ENCODE measurements at places on chromosomes 4 and X.

DNA sequence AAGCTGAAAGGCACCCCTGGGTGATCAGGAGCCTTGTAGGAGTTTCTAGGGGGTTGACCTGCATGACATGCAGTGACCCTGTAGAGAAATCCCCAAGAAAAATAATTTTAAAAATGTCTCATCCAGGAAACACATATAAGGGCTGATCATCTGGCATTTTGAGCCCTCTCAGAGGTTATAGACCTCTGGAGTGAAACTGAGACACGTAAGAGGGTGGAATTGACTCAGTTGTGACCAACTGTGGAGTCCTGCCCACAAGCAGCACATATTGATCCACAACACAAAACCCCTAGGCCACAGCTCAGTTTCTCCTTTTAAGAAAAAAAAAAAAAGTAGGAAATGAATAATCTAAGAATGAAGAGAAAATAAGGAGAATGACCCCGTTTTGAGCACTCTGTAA is 32.5 kb upstream of the MTMR8 start:
- DNase-seq: no peak

DNA sequence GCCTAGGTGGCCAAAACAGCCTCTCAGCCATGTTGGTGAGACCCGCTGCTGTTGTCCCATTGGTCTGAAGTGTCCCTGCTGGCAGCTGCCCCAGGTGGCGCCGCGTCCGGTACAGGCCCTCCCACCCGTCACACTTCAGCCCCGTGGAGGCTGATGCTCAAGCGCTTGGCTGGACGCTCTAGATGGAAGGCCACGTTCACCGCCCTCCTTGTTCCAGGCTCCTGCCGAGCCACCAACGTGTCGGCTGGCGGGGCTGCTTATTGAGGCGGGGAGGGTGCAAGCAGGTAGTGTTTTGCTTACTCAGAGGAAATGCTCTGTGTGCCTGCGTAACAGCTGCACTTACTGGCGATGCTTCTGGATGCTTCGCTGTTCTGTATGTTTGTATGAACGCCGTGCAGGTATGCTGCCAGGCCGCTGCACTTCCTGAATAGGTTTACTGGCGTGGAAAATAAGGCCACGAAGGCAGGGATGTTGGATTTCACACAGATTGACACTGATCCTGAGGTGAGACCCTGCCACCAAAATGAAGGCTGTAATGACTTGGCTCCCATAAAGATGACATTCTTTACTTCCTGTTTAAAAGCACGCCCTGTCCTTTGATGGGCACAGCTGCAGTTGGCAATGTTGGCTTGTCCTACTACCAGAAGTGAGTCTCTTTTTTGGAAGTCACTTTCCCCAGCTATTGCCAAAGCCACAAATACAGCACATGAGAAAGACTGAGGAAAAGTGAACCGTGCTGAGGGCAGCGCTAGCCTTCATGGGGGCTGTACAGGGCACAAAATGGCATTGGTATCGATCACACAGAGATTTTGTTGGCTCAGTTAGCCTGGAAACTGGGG is 21.0 kb upstream of the CLCN4 start:
- no peak for DNase-seq

GRCh38 chr4:153223427-153223801 is 19.2 kb downstream of the TRIM2 start:
- DNase-seq: no peak

DNA sequence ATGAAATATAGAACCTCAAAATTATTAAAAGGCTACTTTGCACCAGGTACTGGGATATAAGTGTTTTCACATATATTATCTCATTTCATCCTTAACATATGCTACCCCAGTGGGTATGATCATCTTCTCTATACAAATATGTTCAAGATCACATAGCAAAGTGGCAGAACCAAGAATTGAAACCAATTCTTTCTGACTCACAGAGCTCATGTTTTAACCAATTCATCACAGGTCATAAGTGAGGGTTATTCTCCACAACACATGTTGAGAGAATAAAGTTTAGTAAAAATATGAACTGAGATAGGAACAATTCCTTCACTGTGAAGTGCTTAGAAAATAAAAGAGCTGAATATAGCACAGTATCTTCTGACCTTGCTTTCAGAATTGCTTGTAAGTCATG is 442.9 kb upstream of the RASGEF1B start:
- no peak for DNase-seq

- no peak for DNase-seq
Measured at GRCh38 chrX:54288968-54289367, 68.9 kb downstream of the WNK3 start.

DNA sequence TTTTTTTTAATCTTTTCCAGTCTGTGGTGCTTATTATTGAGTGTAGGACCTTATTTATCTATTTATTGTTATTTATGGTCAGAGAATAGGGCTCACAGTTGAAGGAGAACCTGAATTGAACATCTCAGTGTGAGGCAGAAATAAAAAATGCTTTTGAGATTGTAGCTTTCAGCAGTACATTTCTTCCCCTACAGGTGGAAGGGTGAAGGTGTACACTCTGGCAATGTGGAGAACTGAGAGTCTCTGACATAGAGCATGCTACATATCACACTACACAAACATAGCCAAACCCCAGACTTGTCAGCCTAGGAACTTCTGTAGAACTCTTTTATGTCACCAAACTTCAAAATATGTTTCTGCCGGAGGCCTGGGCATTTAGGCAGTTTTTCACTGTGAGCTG is 140.2 kb downstream of the STIM2 start:
- no peak for DNase-seq

GRCh38 chr4:145251391-145251790 is 71.0 kb upstream of the OTUD4 start:
- DNase-seq: no peak

GRCh38 chr4:122973465-122973864 is 51.1 kb upstream of the NUDT6 start:
- no peak for DNase-seq

DNA sequence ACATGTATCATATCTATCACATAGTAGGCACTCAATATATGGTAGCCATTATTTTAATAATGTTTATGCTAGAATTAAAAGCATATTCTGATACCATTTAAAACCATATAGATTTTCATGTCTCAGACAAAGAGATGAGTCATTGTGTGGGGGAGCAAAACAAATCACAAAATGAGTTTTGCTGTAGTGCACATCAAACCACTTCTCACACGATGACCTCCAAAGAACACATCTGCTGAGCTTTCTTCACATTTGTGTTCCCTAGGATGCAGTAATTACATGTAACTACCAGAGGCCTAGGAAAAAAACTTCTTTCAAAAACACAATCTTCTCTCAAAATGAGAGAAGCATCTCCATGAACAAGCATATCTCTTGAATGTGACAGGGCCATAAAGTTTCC is 56.1 kb upstream of the BRS3 start:
- no peak for DNase-seq

- no peak for DNase-seq
Measured at GRCh38 chr4:147088146-147088545, 142.5 kb upstream of the TTC29 start.

DNA sequence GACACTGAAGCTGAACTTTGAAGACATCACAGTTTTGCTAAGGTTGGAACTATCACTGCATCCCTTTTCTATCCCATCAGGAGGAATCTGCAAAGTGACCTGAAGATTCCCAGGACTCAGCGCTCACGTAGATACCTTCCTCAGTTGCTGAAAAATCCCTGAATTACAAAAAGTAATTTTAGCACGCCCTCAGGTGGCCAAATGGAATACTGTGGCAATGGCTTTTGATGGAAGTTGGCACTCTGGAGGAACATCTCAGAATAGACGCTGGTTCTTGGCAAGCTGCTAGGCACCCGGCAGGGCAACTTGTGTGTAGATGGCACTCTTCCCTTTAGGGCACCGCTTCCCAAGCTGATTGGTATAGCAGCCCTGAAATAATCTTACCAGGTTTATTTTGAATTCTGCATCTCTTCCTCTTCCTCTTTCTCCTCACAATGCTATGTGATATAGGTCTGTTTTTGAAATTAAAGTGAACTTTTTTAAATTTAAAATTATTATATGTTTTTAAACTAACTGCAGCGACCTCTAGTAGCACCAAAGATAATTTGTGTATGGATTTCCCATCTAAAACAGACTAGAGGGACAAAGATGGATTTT is 16.3 kb upstream of the ESX1 start:
- DNase-seq: peak; percentile 17

GRCh38 chrX:69297506-69297905 is 132.3 kb upstream of the PJA1 start:
- no peak for DNase-seq

Measured in hippocampal formation (tissue), 2 donors.